ENCODE measurements at places on chromosomes 5 and 9. TPM values are rescaled to one million over a fixed set of nuclear protein-coding genes. Genes with fewer than 3 reads are reported as not detected.

The SLC4A9 gene
- total RNA-seq, result not detected

The OR1J2 gene
- not detected for total RNA-seq

The FGD3 gene
- not detected for total RNA-seq

The SEMA6A gene
- not detected for total RNA-seq

The OLFM1 gene
- 18.6 TPM for total RNA-seq

The PDZD2 gene
- not detected for total RNA-seq

The TMEFF1 gene
- total RNA-seq, result 0.43 TPM

The GZMA gene
- total RNA-seq, result not detected

The IRF1 gene
- total RNA-seq, result 6.2 TPM

The TMC1 gene
- not detected for total RNA-seq

The ENHO gene
- not detected for total RNA-seq

The SPATA6L gene
- total RNA-seq, result 0.65 TPM

The NUDT2 gene
- total RNA-seq, result 7.6 TPM

The PCA3 gene
- total RNA-seq, result not detected

GRCh38 chr5:173627271-173627670, 10.8 kb upstream of the BOD1 start:
- no peak overlapping the region for H3K27ac ChIP-seq
- H3K4me3 ChIP-seq, result no peak overlapping the region
- H3K36me3 ChIP-seq, result no peaks in the 10 kb centered on the region
- H3K4me1 ChIP-seq, result peaks cover 9% of the 10 kb centered on the region
- no peak for DNase-seq

- no peaks in the 10 kb centered on the region for H3K36me3 ChIP-seq
- H3K4me3 ChIP-seq, result no peak overlapping the region
- no peak overlapping the region for H3K27ac ChIP-seq
Observed at GRCh38 chr5:13540168-13540750, 404.2 kb downstream of the DNAH5 start.

DNA sequence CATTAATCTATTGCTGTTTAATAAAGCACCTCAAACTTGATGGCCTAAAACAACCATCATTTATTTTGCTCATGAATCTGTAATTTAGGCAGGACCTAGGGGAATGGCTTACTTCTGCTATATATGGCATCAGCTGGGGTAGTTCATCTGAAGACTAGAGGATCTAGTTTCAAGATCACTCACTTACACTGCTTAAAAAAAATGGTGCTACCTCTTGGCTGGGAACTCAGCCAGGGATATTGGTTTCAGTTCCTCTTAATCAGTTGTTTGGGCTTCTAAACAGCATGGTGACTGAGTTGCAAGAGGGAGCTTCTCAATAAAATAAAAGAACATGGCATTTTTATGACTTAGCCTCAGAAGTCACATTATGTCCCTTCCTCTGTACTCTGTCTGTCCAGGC, 142.0 kb downstream of the FAM114A2 start:
- no peak overlapping the region for H3K27ac ChIP-seq
- H3K36me3 ChIP-seq, result no peaks in the 10 kb centered on the region
- peak; percentile 65 for DNase-seq
- peaks cover 36% of the 10 kb centered on the region for H3K4me1 ChIP-seq

- no peak for DNase-seq
- no peaks in the 10 kb centered on the region for H3K27me3 ChIP-seq
- peaks cover 18% of the 10 kb centered on the region for H3K4me1 ChIP-seq
- H3K27ac ChIP-seq, result no peak overlapping the region
- H3K36me3 ChIP-seq, result no peaks in the 10 kb centered on the region
- H3K4me3 ChIP-seq, result no peak overlapping the region
Observed at GRCh38 chr5:125275725-125276090, 529.3 kb upstream of the ZNF608 start.

DNA sequence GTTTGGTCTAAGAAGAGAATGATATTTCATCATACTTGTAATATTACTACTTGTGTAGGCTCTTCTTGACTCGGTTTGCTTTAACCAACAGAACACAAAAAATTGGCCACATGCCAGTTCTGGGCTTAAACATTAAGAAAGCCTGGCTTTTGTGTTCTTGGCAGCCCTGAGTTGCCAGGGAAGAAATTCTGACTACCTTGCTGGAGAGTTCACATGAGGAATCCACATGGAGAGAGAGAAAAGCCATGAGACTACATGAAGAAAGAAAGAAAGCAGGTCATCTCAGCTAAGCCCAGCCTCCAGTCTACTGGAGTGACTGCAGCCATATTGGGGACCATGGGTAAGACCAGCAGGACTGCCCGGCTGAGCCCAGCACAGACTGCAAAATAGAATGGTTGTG, 524.8 kb downstream of the RAB3C start:
- no peak overlapping the region for H3K4me3 ChIP-seq
- H3K36me3 ChIP-seq, result no peaks in the 10 kb centered on the region
- H3K27ac ChIP-seq, result no peak overlapping the region
- H3K4me1 ChIP-seq, result no peaks in the 10 kb centered on the region

DNA sequence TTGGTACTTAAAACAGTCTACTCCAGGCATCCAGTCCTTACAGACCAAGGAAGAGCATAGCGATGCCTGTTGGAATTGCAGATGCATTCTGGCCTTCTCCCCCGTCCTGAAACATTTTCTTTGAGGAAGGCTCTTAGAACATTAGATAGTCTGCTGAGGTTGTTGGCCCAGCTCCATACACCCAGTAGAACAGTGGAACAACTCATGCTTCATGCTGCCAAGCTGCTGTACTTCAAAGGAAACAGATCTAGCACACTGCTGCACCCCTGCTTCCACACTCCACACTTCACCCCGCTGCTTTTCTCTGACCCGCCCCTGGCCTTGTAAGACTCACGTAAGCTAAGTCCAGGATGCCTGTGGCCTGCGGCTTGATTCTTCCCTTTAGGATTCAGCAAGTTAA, 33.4 kb upstream of the NCS1 start:
- peaks cover 26% of the 10 kb centered on the region for H3K4me1 ChIP-seq
- peak overlapping the region; percentile 82 for H3K27ac ChIP-seq
- no peaks in the 10 kb centered on the region for H3K36me3 ChIP-seq
- H3K27me3 ChIP-seq, result no peaks in the 10 kb centered on the region

- H3K27ac ChIP-seq, result no peak overlapping the region
- no peaks in the 10 kb centered on the region for H3K27me3 ChIP-seq
- peaks cover 8% of the 10 kb centered on the region for H3K36me3 ChIP-seq
- no peak overlapping the region for H3K4me3 ChIP-seq
- H3K4me1 ChIP-seq, result no peaks in the 10 kb centered on the region
Observed at GRCh38 chr9:20929276-20929675, 102.2 kb downstream of the HACD4 start.

GRCh38 chr5:501831-502184, 22.4 kb downstream of the SLC9A3 start:
- H3K36me3 ChIP-seq, result no peaks in the 10 kb centered on the region
- H3K27me3 ChIP-seq, result peaks cover 35% of the 10 kb centered on the region
- no peak overlapping the region for H3K27ac ChIP-seq
- H3K4me3 ChIP-seq, result no peak overlapping the region
- H3K4me1 ChIP-seq, result no peaks in the 10 kb centered on the region

GRCh38 chr9:83339435-83339834, 198.8 kb downstream of the FRMD3 start:
- no peak overlapping the region for H3K4me3 ChIP-seq
- no peaks in the 10 kb centered on the region for H3K36me3 ChIP-seq
- peak; percentile 6 for DNase-seq
- 0 out of 2 replicates have a peak, but pooled peaks cover 3% of the 10 kb centered on the region for H3K4me1 ChIP-seq

DNA sequence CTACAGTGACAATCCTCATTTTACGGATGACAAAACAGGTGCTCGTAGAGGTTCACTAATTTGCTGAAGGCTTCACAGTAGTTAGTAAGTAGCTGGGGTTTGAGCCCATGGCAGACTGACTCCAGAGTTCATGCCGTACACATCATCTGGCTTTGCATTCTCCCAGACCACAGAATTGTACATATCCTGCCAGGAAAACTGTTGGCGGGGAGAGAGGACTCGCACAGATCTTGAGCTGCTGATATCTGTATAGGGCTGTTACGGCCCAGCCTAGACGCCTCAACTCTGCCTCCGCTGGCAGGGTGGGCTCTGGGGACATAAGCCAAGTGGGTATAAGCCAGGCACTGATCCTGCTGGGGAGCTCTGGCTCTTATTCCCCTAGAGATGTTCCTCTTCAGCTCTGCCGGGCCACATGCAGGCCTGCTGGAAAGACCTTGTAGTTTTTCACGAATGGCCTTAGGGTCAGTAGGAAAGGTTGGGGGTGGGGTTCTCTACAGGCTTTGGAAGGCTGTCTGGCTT, 16.3 kb downstream of the LARP1 start:
- peak; percentile 94 for DNase-seq
- peak overlapping the region; percentile 20 for H3K4me3 ChIP-seq
- no peaks in the 10 kb centered on the region for H3K36me3 ChIP-seq
- peaks cover 38% of the 10 kb centered on the region for H3K4me1 ChIP-seq

DNA sequence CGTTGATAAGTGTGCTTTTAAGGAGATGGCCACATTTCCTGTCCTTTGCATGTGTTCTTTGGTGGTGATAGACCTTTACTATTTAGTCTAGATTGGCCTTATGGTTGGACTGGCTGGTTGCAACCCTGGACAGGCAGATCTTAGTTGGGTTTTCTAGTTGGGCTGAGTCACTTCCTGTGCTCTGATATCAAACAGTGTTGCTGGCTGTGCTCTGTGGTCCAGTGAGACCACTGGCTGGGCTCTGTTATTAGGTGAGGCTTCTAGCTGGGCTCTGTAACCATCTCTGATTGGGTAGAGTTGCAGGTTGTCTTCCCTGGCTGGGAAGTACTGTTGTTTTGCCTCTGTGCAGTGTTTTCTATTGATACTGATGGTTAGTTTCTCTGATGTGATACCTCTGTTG, 432.5 kb downstream of the LRRC70 start:
- no peak overlapping the region for H3K4me3 ChIP-seq
- H3K27me3 ChIP-seq, result no peaks in the 10 kb centered on the region
- H3K27ac ChIP-seq, result no peak overlapping the region
- H3K36me3 ChIP-seq, result no peaks in the 10 kb centered on the region
- no peaks in the 10 kb centered on the region for H3K4me1 ChIP-seq
- no peak for DNase-seq

GRCh38 chr9:95225076-95225725, 92.3 kb downstream of the FANCC start:
- no peak overlapping the region for H3K27ac ChIP-seq
- no peak for DNase-seq
- no peaks in the 10 kb centered on the region for H3K4me1 ChIP-seq
- H3K36me3 ChIP-seq, result no peaks in the 10 kb centered on the region
- no peak overlapping the region for H3K4me3 ChIP-seq

DNA sequence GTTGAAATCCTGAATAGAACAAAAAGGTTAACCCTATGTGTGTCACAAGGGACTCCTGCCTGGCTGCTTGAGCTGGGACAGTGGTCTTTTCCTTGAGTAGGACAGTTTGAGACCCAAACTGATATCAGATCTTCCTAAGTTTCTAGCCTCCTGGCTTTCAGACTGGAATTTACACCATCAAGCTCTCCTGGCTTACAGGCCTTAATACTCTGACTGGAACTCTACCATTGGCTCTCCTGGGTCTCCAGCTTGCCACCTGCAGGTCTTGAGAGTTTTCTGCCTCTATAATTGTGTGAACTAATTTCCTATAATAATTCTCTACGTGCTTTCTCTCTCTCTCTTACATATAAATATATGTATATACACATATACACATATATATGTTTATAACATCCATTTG, 112.5 kb downstream of the PRR16 start:
- DNase-seq, result no peak
- no peaks in the 10 kb centered on the region for H3K27me3 ChIP-seq
- no peaks in the 10 kb centered on the region for H3K4me1 ChIP-seq

GRCh38 chr5:154646745-154647113, 108.4 kb upstream of the LARP1 start:
- H3K27me3 ChIP-seq, result no peaks in the 10 kb centered on the region
- H3K36me3 ChIP-seq, result no peaks in the 10 kb centered on the region
- no peak overlapping the region for H3K4me3 ChIP-seq
- no peak overlapping the region for H3K27ac ChIP-seq
- no peak for DNase-seq
- H3K4me1 ChIP-seq, result no peaks in the 10 kb centered on the region

DNA sequence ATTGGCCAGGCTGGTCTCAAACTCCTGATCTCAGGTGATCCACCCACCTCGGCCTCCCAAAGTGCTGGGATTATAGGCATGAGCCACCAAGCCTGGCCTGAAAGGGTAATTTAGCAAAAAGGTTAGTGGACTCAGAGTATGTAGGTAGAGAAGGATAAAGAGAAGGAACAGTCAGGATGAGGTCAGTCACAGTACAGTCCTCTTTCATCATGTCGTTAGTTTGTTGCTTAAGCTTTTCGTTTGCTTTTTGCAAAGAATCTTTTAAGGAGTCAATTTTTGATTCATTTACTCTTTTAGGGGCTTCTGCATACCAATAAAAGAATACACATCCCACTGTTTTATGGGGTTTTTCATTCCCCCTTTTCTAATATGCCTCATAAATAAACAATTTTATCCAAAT, 17.8 kb upstream of the GBGT1 start:
- no peaks in the 10 kb centered on the region for H3K36me3 ChIP-seq
- H3K27ac ChIP-seq, result no peak overlapping the region
- H3K4me3 ChIP-seq, result no peak overlapping the region
- H3K27me3 ChIP-seq, result peaks cover 55% of the 10 kb centered on the region

DNA sequence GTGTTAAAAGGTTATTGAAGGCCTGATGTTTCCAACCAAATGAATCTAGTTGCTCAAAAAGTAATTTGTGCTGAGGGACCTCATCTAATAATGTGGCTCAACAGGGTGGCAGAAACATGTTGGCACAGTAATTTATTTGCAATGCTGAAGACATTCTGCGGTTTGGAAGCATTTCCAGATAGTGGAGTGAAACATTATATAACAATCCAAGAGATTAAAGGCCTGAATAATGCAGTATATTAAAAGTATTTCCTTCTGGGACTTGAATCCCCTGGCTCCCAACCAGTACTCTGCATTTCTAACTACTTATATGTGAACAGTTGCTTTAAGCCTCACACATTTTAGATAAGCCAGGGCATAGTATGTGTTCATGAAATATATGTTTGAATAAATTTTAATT, 25.9 kb upstream of the ALDH1A1 start:
- H3K27ac ChIP-seq, result no peak overlapping the region
- H3K27me3 ChIP-seq, result no peaks in the 10 kb centered on the region
- no peaks in the 10 kb centered on the region for H3K36me3 ChIP-seq
- DNase-seq, result peak; percentile 63
- peaks cover 34% of the 10 kb centered on the region for H3K4me1 ChIP-seq

DNA sequence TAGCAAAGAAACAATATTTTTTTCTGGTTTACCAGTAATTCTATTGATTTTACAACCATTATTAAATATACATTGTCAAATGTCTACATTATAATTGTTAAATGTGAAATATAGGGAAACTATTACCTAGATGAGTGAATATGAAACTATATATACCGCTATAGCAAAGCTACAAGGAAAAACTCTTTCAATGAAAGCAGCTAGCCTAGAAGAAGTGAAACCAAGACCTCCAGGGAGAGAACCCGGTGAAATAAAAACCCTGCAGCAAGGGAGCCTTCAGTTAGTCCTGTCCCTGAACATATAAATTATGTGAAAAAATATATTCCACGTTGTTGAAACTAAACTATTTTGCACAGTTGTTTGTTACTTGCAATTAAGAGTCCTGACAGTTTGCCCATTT, 913.1 kb downstream of the EFNA5 start:
- no peak for DNase-seq
- no peak overlapping the region for H3K4me3 ChIP-seq
- no peak overlapping the region for H3K27ac ChIP-seq
- H3K27me3 ChIP-seq, result no peaks in the 10 kb centered on the region
- no peaks in the 10 kb centered on the region for H3K4me1 ChIP-seq
- H3K36me3 ChIP-seq, result no peaks in the 10 kb centered on the region

- no peak overlapping the region for H3K27ac ChIP-seq
- no peaks in the 10 kb centered on the region for H3K27me3 ChIP-seq
- no peak for DNase-seq
- H3K36me3 ChIP-seq, result peaks cover 59% of the 10 kb centered on the region
- no peak overlapping the region for H3K4me3 ChIP-seq
Observed at GRCh38 chr5:112865128-112865527, 4.0 kb downstream of the SRP19 start.
